ENCODE measurements at places on chromosomes 3 and 15. TPM values are rescaled to one million over a fixed set of nuclear protein-coding genes. Genes with fewer than 3 reads are reported as not detected.

DNA sequence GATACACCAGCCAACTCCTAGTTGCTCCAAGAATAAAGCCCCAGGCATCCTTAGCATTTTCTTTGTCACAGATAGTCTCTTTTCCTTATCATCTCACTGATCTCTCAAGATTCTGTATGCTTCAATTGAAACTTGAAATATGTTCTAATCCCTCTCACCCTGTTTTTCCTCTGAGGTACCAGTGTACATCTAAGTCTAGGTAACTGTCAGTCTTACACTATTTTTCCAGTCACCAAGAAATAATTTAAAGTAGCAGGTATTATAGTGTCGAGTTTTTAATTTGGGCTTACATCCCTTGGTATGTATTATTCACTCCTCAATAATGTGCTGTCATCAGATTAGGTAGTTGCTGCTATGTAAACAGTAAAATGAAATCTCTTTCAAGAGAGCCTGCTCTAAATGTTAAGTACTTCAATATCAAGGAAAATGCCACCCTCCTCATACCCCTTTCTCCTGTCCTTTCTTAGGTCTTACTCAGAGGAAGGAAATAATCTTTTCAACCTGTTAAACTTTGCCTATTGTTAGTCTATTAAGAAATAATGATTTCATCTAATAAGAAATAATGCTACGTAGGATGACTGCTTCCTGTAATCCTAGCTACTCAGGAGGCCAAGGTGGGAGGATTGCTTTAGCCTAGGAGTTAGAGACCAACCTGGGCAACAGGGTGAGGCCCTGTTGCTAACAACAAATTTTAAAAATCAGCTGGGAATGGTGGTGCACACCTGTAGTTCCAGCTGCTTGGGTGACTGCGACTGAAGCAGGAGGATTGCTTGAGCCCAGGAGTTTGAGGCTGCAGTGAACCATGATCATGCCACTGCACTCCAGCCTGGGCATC, 39.8 kb downstream of the TSC22D2 start:
- DNase-seq = peak; percentile 56

DNA sequence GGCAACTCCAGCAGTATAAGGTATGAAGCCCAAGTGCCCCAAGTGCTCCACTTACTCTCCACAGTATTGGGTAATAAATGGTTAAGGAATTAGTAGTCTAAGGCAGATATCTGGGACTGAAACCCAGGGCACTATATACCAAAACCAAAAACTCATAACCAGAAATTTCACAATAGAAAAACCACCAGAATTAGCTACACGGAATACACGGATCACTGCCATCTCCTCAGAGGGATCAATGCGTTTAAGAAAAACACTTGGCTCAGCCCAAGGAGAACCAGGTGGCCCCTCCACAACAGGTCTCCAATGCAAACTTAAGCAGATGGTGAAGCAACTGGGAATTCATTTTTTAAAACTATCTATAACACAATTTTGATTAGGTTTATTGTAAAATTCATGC, 83.6 kb downstream of the FAIM start:
- no peak for DNase-seq

GRCh38 chr15:95041297-95041696, 809.9 kb downstream of the MCTP2 start:
- DNase-seq = no peak

DNA sequence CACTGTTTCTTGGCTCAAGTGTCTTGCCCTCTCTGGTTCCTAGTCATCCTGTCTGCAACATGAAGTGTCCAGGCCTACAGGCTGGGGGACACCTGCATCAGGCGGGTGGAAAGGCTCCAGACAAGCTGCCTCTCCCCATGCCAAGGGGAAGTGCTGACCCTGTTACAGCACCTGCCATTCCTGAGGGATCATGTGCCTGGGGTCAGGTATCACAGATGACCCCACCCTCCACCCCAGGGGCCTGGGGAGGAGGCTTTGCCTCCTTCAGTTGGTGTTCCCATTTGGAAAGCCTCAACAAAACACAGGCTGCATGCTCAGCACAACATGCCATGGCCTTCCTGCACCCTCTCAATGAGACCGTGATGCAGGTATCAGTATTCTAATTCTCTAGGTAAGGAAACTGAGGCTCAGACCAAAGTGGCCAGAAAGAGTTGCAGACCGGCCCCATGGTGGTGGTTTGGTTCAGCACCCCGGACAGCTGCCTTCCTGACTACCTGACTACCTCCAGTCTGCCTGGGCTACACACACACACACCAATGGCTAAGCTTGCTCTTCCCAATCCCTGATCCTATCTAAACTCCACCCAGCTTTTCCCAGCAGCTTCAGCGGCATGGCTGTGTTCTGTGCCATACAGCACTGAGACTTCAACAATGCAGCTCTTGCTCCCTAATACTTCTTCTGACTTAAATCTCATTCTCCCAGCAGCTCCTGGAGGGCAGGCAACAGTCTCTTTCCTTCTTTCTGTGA, 69.7 kb upstream of the LINGO1 start:
- peak; percentile 10 for DNase-seq

DNA sequence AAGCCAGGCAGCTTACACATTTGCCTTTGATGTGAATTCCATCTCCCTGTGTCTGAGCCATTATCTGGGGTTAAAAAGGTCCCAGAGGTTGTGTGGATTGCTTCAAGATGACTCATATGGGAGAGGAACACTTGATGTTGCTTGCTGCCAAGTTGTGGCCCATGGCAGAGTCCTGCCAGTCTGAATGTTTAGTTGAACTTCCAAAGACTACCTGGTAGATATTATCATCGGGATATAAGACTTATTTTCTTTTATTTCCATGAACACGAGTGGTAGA, 85.6 kb downstream of the TJP1 start:
- DNase-seq = peak; percentile 66

DNA sequence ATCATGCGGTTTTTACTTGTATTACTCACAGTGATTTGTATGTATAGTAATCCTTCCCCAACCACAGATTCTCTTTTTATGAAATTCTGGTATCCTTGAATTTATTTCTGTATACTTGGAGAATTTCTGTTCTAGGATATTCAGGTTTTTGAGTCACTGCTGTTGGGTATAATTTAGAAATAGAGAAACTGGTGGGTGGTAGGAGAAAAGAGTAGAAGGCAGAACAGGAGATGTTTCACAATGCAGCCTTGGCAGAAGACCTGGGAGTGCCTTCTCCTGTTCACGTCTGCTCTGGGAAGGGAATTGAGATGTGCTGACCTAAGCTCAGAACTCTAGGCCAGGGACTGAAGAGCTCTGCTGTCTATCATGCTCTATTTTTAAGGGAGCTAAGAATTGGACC, 193.6 kb downstream of the EPHB1 start:
- no peak for DNase-seq

DNA sequence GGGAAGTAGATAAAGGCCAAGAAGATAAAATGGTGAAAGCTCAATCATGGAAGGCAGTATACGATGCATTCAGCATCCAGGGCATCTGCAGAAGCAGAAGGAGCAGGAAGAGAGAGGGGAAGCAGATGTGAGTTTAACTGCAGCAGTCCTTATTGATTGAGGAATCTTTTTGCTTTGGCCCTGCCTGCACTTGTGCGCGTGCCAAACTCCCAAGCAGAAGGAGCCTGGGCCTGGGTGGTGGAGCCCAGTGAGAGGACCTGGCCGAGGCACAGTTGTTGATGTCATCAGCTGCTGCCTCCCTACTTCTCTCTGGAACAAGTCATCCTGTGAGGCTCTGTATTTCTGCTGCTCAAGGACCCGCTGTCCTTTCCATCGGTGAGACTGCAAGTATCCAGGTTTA, 65.5 kb upstream of the ROPN1 start:
- no peak for DNase-seq

- DNase-seq = peak; percentile 44
Measured at GRCh38 chr3:13966302-13966701, 86.4 kb upstream of the WNT7A start.

DNA sequence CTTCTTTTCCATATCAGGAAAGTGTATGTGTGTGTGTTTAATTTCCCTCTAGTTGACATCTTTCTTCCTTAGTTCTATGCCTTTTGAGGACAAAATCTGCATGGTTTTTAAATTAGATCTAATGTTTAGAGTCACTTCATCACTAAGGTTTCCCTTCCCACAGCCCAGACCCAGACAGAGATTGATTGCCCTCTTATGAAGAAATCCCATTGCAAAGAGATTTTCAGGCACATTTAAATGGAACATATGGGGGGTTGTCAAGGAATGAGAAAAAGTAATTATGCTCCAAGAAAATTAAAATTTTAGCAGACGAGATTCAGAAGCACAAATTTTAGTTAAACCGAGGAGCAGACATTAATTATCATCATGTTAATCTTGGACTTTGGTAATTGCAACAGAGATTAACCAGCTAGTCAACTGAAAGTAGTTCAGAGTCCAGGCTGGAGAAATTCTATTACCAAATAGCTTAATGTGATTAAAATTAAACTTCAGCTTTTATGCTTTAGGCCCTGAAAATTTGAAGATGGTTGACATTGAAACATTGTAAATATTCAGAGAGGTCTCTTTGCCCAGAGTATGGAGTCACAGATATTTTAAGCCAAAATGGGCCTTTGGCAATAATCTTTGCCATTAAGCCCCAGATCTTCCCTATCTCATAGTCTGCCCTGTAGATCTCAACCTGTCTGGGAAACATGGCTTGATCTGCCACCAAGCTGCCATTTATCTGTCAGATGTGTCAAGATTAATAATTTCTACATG, 143.4 kb downstream of the TMEM108 start:
- no peak for DNase-seq

DNA sequence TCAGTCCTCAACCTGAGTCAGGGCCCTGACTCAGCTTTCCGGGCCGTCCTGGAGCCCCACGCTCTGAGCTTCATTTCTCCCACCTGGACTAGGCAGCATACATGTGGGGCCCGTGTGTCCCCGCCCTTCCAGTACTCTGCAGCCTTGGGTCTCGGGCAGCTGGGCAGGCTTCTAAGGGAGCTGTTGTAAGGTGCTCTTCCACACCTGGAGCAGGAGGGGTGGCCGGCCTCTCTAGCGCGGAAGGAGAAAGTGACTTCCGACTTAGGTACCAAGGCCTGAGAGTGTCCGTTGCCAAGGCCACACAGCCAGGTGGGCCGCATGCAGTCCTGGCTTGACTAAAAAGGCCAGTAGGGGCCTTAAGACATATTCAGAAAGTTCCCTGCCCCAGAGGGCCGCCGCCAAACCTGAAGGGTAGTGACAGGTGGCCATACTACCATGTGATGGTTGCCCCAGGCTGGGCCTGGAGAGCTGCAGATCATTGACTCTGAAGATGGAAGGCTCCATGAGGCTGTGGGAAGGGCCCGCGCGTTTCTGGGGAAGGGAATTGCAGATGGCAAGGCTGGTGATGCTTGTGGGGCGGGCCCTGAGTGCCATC, 9.4 kb upstream of the SEMA3B start:
- no peak for DNase-seq

DNA sequence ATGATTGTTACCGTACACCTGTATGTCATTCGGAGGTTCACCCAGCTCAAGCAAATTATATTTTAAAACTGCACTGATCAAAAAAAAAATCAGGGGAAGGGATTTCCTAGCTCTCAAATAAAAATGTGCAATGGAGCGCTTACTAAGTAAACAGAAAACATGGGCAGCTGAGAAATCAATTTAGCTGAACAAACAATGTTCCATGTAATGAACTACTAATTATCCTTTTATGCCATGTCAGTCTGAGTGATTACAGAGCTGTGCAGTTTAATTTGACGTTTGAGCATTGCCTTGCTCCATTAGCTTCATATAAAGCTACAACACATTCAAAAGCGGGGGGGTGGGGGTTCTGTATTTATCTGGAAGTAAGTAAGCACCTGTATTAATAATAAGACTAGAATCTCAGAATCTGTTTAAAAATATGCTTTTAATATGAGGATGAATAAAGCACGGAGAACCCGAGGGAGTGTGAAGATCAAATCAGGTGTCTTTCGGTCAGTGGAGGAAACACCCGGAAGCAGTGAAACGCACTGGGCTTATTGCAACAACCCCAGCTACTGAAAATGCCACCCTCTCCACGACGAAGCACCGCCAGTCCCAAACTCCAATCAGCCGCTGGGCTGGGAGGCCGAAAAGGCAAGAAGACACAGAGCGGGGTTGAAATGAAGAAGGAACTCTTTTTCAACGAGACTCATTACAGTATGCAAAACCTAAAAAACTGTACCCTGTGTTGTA, 196.5 kb upstream of the ATP11B start:
- no peak for DNase-seq

Gene UBE3A
- 51.4 TPM for total RNA-seq

Gene PPARG
- 0.63 TPM for total RNA-seq

Gene C3orf49
- not detected for total RNA-seq

Gene CTXN2
- total RNA-seq = not detected

Data from foreskin keratinocyte (primary cell).